ENCODE measurements at places on chromosomes 3 and 15.

GRCh38 chr15:39188314-39188713 is 392.6 kb upstream of the THBS1 start:
- no peak for DNase-seq

DNA sequence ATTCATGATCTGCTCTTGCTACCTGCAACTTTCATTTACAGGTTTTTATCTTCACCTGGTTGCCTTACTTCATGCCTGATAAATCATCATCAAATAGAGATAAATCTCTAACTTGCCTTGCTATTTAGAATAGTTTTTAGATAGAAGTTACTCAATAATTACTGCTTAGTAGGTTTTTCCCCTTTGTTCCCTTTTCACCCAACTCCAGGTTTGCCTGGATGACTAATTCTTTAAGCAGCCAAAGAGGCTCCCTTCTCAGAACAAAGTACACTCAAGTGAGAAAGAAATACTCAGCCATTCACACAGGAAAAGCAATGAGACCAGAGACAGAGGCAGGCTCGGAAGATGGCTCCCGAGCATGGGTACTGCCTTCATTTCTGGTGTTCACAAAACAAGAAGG is 268.1 kb upstream of the CRBN start:
- DNase-seq = no peak

- DNase-seq = no peak
These were observed 85.2 kb upstream of the CHL1 start for GRCh38 chr3:111143-112069.

GRCh38 chr3:177343122-177343625 is 145.9 kb upstream of the TBL1XR1 start:
- no peak for DNase-seq

GRCh38 chr3:194687638-194688199 is 2.0 kb downstream of the FAM43A start:
- DNase-seq = peak; percentile 69

GRCh38 chr3:32280262-32280910 is 41.9 kb downstream of the CMTM8 start:
- no peak for DNase-seq

- DNase-seq = no peak
These were observed 83.6 kb downstream of the LSM3 start for GRCh38 chr3:14262212-14262611.

DNA sequence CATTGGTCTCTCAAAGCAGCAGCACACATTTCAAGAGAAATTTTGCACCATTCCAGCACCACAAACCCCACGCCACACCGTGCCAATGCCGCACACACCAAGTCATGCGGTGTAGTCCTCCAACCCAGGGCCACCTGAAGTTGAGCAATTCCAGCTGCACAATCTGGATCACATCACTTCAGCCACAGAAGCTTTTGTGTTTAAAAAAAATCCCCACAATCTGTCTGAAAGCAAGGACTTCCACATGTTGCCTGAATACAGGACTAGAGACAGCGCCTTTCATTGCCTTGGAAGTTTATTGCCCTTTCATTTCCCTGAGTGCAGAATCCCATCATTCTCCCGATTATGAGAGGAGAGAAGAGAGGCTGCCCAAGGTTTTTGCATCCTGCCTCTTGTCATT is 175.6 kb upstream of the BCL6 start:
- DNase-seq = no peak

DNA sequence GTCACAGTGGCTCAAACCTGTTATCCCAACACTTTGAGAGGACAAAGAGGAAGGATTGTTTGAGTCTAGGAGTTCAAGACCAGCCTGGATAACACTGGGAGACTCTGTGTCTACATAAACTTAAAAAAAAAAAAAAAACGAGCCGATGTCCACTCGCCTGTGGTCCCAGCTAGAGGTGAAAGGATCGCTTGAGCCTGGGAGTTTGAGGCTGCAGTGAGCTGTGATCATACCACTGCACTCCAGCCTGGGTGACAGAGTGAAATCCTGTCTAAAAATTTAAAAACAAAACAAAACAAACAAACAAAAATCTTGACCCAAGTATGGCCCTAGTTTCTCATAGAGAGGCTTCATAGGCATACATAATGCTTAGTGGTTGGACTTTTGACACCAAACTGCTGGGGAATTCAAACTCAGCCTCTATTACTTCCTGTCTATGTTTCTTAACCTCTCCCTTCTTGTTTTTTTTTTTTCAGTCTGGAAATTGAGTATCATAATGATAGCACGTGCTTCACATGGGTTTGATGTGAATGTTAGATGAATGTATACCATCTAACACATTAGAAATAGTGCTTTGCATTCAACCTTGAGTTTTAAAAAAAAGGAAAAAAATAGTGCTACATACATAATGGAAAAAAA is 46.4 kb upstream of the CAPN7 start:
- DNase-seq = no peak

GRCh38 chr15:62546628-62547027 is 381.5 kb upstream of the C2CD4B start:
- DNase-seq = no peak

- DNase-seq = no peak
These were observed 259.9 kb downstream of the ZIC1 start for GRCh38 chr3:147669077-147669476.

DNA sequence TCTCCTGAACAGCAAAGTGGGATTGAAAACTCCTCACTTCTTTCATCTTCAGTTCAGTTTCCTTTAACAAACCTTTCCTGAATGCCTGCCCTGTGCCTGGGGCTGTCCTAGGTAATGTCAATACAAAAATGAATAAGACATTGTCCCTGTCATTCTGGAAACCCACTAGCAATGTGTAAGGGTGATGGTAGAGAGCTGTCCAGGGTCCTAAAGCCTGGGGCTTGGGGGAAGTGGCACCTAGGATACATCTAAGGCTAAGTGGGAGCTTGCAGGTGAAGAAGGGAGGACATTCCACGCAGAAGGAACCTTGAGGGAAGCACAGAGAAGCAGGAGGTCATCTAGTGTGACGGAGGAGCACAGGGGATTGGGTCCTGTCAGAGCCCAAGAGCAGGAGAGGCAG is 212.7 kb upstream of the PPP2R3A start:
- DNase-seq = no peak

- no peak for DNase-seq
These were observed 50.4 kb upstream of the GRIP2 start for GRCh38 chr3:14590569-14590968.

GRCh38 chr3:172125053-172125452 is 85.7 kb downstream of the FNDC3B start:
- no peak for DNase-seq

- no peak for DNase-seq
These were observed 401.7 kb upstream of the CDIN1 start for GRCh38 chr15:36177590-36178302.

DNA sequence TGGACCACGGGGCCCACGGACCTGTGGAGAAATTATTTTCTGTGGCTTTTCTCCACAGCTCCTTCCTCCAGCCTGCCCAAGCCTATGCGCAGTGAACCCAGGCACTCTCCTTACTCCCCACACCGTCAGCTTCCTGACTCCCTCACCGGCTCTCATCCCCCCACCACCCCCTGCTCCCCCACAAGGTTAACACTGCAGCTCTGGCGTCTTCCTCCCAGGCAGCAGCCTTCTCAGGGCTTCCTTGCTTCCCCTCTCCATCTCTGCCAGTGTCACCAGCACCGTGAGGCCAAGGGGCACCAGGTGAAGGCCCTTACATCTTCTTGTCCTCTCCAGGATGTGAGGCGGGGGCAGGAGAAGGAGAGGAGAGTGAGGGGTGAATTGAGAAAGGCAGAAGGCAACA is 168.3 kb upstream of the TLE3 start:
- DNase-seq = no peak

DNA sequence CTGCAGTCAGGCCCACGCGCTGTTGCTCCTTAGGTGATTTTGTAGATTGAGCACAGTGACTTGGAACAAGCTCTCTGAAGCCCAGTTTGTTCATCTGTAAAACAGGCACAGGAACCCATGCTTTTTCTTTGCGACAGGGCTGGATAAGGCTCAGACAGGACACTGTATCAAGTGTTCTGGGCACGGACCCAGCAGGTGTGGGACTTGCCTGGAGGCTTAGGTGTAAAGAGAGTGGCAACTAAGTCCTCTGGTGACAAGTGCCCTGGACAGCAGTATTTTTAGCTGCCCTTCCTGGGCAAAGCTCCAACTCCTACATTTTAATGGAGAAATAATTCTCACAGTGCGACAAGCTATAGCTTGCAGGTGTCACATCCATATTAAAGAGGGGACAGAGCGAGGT is 32.2 kb downstream of the CD276 start:
- no peak for DNase-seq

DNA sequence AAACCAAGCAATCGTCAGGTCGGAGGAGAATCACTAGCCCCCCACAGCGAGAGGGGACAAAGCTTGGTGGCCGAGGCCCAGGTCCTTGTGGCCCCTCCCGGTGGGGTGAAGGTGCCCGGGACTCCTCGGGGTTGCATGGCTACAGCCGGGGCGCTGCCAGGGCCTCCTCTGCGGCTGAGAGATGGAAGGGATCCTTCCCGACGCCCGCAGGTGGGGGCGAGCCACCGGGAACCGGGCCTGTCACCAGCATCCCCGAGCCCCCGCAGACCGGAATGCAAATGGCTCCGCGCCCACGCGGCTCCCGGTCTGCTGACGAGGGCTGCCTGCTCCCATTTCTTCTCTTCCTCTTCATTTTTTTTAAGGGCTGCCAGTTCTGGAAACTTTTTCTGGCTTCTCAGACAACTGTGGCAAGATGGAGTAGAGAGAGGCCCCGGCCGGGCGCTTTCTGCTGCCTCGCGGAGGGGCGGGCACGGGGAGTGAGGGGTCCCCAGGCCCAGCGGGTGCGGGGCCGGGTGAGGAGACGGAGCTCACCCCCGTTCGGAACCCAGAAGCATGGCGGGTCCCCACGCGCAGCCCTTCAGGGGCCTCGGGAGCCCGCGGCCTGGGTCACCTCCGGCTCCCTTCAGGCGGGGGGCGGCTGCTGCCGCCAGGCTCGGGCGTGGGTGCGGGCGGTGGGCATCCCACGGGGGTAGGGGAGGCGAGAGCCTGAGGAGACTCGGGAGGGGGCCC is 27.5 kb downstream of the MELTF start:
- DNase-seq = no peak

DNA sequence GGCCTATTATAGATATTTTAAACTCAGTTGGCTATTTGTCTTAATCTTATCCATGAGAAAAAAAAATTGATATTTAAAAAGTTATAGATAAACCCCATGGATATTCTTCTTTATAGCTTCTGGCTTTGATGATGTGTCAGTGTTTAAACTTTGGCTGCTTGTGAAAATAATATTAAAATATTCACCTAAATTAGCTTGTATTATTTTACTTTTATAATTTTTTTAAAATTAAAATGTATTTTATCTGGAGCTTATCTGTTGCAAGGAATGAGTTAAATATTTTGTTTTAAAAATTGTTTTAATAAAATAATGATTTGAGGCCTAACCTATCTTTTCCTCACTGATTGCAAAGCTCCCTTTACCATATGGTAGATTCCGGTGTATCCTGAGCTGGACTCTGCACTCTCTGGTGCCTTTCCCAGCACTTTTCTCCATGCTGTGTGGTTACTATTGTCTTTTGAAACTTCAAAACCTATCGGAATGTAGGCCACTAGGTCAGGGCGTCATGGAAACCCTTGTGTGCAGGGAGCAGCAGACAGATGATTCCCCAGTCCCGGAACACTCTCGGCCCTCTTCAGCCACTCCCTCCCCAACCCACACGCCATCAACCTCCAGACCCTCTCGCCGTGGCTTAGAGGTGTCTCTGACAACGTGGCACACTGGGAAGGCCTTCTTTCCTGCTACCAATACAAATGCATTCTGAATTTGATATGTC is 252.3 kb upstream of the ATP10A start:
- no peak for DNase-seq

DNA sequence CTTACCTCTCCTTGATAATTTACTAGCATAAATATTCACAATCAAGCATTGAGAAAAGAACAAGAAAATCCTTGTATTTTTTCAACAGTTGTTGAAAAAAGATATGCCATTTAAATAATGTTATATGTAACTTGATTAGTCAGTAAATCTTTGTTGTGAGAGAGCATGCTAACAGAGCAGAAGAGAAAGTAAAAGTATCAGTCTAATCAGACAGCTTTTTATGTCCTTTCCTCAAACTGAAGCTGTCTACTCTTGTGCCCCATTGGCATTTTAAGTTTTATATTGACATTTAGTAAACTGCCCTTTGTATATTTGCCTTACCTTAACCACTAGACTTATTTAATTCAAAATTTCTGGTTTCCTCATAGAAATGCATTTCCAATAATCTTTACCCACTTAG is 668.7 kb downstream of the OTOL1 start:
- no peak for DNase-seq

- DNase-seq = no peak
These were observed 54.1 kb downstream of the NFKBIZ start for GRCh38 chr3:101903451-101903871.

- DNase-seq = no peak
These were observed 537.2 kb upstream of the IL12A start for GRCh38 chr3:159451482-159451881.

GRCh38 chr15:49621401-49621811 is 558 bp downstream of the DTWD1 start:
- no peak for DNase-seq

DNA sequence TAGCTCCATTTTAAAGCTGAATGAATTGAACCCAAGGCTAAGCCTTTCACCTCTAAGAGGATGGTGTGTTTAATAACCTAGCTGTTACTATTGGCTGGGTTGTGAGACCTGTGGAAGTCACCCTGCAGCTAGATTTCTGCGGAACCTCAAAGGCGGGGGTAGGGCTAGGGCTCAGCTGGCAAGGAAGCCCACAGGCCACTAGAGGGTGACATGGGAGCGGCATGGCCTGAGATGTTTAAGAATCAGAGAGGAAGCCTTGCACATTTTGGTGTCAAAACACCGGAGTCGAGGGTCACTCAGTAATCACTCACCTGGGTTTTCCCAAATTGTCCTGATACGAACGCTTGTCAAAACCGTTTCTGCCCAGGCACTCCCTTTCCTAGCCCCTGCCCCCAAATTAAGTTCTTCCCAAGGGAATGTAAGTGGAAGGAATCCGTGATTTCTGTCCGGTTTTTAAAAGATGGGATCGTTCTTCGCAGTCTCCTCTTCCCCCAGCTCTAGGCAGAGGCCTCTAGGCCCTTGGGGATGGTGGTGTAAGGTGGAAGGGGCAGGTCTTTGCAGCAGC is 3.8 kb upstream of the ACAD9 start:
- DNase-seq = peak; percentile 45

GRCh38 chr3:50050361-50050760 is 38.4 kb upstream of the RBM5 start:
- DNase-seq = no peak

GRCh38 chr3:139836698-139837464 is 98.1 kb upstream of the CLSTN2 start:
- DNase-seq = no peak

DNA sequence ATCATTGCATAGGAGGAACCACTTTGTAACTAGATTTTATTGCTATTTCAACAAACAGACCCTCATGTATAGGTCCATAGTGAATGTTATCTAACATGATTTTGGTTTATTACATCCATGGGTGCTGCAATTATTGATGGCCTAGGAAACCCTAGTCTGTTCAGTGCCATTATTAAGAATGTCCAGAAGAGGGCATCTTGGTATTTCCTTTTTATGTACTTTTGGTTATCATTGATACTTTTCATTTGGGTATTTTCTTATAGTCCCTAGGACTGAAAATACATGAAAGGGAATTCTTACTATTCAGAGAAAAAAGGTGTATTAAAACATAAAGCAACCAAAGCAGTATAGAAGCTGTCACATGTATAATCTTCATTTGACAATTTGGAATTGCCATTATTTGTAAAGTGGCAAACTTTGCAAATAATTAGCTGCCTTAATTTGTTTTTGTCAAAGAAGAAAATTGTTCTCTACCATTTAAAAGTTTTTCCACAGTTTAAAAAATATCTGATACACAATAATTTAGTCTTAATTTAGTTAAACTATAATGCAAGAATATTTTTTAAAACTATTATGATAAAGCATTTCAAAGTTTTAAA is 48.7 kb downstream of the CNOT10 start:
- DNase-seq = no peak

- no peak for DNase-seq
These were observed 186.6 kb upstream of the FEZF2 start for GRCh38 chr3:62559831-62560445.
